Endodermal cell (in vitro differentiated cells): ENCODE measurements at places on chromosomes 7 and 10.

DNA sequence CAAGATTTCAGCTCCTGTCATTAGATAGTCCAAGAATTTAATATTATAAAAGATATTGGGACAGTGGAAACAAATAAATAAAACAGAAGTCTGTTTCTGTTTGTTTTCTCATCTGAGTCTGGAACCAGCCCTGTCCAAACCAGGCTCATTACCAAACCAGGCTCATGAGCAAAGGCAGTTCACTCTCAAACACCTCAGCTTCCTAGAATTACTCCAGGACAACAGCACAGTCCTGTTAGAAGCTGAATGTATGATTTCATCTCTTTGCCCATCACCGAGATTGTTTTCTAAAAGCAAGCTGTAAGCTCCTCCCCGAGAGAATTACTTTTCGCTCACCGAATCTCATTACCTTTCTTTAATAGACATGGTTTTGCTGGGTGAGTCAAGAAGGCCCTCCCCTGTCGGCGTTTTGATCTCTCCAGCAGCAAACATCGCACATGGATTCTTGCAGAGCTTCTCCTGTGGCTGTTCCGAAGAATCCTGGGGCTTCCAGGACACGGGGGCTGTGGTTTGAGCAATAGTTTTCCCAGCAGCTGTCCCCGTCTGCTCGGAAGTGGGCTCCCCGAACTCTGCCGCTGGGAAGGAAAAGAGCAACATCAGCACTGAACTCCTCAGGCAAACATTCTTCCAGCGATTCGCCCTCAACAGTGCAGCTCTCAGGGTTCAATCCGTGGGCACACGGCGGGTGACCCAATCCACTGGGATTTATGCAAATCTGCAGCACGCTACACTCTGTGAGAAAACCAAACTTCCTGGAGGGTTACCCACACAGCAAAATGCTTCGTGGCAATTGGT, 112.5 kb downstream of the SVIL start:
- DNase-seq = no peak

DNA sequence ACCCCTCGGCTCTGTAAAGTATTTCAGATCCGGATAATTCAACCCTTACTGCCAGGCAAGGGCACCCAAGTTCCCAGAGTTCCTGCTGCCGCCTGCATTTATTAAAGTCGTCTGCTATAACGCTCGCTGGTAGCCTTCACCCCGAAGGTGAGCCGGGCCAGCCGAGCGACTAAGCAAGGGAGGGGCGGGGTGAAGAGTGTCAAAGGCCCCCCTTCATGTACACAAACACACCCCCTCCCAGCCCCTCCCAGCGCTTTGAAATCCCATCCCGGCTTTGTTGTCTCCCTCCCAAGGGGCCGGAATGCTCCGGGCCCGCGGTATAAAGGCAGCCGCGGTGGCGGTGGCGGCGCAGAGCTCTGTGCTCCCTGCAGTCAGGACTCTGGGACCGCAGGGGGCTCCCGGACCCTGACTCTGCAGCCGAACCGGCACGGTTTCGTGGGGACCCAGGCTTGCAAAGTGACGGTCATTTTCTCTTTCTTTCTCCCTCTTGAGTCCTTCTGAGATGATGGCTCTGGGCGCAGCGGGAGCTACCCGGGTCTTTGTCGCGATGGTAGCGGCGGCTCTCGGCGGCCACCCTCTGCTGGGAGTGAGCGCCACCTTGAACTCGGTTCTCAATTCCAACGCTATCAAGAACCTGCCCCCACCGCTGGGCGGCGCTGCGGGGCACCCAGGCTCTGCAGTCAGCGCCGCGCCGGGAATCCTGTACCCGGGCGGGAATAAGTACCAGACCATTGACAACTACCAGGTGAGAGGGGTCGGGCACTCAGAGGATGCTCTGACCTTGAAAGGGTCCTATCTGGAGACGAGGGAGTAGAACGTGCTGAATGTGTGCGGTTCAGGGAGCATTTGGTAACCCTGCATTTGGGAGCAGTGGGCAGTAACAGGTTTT, at the start of gene DKK1:
DKK1 (plus strand) TSS at position 349 of the 889 bp plus-strand sequence; CDS start at position 503, 154 bp downstream.
- DNase-seq = peak; percentile 96

- peak; percentile 86 for DNase-seq
These were observed 509 bp downstream of the AHR start for GRCh38 chr7:17298840-17299482.

DNA sequence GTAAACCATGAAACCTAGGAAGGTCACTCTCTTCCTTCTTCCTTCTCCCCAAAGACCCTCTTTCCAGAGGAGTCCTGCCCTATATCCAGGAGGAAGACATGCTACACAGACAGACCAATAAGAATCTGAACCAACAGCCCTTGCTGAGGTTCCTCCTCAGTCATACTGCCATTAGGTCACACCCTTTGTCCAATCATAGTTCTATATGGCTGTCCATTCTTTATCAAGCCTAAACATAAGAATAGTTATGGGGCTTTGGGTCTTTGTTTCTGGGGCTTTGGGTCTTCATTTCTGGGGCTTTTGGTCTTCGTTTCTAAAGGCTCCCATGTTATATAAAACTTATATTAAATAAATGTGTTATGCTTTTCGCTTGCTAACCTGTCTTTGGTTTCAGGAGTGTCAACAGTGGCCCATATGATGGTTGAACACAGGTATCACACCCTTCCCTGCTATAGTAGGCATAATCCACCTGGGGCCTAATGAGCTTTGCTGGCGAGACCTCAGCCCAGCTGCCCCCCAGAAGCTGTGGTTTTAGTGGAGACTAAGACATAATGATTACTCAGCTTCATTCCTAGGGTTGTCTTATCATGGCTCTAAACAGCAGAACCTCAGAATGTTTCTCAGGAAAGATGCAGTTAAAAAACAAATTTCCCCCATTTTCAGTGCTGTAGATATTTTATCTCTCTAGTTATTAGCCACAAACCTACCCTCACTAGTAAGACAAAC, 91.6 kb downstream of the ELMO1 start:
- no peak for DNase-seq
